ENCODE measurements at places on chromosomes 4 and X.

DNA sequence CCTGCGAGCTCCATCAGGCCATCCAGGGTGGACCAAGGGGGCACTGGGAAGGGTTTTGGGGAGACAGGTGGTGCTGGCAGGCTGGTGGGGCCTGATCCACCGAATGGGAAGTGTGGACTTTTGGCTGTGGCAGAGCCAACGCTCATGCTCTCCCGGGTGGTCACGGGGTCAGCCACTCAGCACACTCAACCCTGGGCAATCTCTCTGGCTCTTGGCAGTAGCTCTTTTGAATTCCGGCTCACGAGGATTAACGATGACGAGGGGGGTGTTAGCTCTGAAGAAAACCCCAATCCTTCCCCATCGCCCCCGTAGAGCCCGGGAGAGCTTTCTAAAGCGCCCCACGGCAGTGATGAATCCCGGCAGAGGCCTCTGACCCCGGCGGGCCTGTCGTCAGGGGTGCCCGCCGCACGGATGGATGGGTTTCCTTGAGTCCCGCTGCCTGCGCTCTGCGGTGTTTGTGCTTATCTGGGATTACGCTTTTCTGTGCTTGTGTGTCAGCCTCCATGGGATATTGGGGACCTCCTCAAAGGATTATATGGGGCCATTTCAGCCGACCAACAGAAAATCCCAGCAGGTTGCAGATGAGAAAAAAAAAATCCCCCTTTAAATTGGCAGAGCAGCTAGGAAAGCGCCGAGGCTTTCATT lies 156.8 kb upstream of the PSAPL1 start:
- no peak for DNase-seq

DNA sequence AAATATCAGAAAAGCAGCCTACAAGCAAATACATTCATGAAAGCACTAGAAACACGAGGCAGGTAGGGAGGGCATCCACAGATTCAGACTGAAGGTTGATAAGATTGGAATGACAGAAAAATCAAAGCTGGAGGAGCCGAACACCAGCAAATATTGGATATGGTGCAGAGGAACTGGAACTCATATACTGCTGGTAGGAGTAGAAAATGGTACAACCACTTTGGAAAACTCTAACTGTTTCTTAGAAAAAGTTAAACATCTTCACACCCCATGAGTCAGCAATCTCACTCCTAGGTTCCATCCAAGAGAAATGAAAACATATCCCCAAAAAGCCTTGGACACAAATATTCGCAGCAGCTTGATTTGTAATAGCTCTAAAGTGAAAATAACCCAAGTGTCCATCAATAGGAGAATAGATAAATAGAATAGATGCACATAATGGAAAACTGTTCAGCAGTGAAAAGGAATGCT lies 27.1 kb downstream of the CD99L2 start:
- DNase-seq: no peak

GRCh38 chr4:1078490-1078889 lies 34.9 kb downstream of the RNF212 start:
- DNase-seq: no peak

GRCh38 chr4:76545226-76545884 lies 110.3 kb downstream of the SHROOM3 start:
- DNase-seq: no peak

GRCh38 chr4:61896634-61897033 lies 696.5 kb downstream of the ADGRL3 start:
- no peak for DNase-seq

GRCh38 chr4:124977045-124977444 lies 264.5 kb upstream of the ANKRD50 start:
- no peak for DNase-seq

- no peak for DNase-seq
Observed at GRCh38 chr4:184826691-184827270, 1.0 kb upstream of the ACSL1 start.

- DNase-seq: no peak
Observed at GRCh38 chr4:16123356-16124084, 39.7 kb upstream of the PROM1 start.

- no peak for DNase-seq
Observed at GRCh38 chr4:183068502-183068901, 30.6 kb upstream of the WWC2 start.

DNA sequence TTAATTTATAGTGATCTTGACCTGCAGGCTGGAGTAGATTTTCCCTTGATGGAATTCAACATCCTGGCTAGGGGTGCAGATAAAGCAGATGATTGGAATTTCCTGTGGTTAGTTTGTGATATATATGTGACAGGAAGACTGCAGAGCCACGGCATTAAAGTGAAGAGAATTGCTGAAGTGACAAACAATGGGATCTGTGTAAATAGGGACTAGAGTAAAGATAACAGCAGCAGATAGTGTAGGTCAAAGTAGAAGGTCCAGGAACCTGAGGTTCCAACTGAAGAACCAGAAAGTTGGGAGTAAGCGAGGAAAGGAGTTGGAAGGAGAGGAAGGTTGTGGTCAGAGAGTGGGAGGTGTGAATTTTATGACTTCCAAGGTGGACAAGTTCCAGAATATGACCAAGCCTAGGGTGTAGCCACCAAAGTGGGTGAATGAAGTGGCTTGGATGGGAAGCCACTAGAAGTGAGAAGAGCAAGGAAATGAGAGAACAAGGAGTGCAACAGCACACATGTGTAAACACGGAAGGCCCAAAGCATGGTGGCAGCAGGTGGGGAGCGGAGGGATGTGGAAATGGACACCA lies 325.0 kb downstream of the RAB28 start:
- no peak for DNase-seq

- no peak for DNase-seq
Observed at GRCh38 chr4:25450491-25450901, 73.4 kb downstream of the ANAPC4 start.

GRCh38 chr4:8290701-8290970 lies 21.1 kb downstream of the HTRA3 start:
- no peak for DNase-seq

All from brain pericyte (primary cell).